ENCODE measurements at places on chromosomes 13 and 19.

GRCh38 chr13:98768522-98768921 is 16.1 kb upstream of the SLC15A1 start:
- no peak for DNase-seq

- no peak for DNase-seq
These were observed 76.7 kb upstream of the GPR183 start for GRCh38 chr13:99383946-99384345.

DNA sequence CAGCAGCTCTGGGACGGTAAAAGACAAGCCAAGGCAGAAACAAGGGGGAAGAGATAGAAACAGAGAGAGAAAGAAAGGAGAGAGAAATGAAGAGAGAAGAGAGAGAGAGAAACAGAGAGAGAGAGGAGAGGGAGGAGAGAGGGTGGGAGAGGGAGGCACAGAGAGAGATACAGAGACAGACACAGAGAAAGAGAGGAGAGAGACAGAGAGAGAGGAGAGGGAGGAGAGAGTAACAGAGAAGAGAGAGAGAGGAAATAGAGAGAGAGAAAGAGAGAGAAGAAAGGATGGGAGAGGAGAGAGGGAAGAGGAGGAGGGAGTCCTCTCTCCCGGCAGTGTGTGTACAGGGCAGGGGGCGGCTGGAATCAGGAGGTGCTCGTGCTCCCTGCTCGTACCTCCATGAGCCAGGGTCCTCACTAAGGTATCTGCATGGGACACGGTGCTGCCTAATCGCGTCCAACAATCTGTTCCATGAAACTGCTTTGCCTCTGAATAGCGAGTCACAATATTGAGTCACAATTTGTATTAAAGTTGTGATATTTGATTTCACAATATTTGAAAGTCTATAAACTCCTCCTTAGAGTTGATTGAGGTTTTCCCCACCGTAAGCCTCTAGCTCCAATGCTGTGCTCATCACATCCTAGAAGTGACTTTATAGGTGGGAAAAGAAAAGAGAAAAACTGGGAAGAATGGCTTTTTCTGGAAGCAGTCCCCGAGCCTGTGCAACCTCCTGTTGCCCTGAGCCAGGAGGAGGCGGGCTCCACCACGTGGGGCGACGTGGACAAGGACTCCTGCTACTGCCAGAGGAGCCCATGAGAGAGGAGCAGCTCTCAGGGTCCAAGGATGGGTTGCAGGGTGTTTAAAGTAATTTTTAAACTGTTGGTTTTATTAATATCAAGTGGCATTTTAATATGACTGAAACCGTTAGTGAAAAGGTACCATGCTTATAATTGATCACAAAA is 81.7 kb upstream of the ARHGEF7 start:
- no peak for DNase-seq

DNA sequence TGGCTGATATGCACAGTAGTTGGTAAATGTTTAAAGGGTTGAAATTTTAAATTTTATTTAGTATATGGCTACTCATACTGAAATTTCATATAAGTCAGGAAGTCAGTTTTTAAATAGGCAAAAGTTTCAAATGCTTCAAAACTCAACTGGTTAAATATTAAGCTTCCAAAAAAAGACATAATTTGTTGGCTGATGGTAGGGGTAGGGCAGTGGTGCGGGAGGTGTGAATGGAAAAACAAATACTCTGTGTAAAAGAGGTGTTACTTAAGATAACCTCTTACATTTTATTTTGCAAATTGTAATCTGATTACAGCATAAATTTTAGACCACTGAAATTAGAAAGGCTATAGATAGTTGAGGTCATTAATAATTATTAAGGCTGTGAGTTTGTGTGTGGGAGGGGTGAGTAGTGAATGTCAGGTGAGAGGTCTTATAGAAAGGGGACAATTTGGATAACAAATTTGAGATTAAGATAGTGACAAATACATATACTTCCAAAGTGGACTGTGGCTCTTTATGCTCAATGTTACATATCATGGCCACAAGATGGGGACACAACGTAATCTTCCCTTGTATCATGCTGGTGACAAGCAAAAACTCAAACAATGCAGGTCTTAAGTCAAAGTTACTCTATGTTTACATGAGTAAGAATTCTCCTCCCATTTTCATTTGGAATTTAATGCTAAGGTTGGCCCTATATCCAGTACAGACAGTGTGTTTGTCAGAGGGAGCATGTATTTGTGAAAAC is 36.6 kb upstream of the OXGR1 start:
- no peak for DNase-seq

GRCh38 chr19:29326849-29327840 is 114.2 kb upstream of the UQCRFS1 start:
- peak; percentile 90 for DNase-seq

DNA sequence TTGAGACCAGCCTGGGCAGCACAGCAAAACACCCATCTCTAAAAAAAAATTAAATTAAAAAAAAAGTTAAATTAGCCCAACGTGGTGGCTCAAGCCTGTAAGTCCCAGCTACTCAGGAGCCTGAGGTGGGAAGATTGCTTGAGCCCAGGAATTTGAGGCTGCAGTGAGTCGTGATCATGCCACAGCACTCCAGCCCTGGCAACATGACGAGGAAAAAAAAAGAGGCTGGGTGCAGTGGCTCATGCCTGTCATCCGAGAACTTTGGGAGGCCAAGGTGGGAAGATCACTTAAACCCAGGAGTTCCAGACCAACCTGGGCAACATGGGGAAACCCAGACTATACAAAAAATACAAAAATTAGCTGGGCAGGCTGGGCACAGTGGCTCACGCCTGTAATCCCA is 2.2 kb upstream of the TMEM161A start:
- DNase-seq: no peak

- DNase-seq: no peak
These were observed 26.3 kb downstream of the STARD13 start for GRCh38 chr13:33259296-33259695.

DNA sequence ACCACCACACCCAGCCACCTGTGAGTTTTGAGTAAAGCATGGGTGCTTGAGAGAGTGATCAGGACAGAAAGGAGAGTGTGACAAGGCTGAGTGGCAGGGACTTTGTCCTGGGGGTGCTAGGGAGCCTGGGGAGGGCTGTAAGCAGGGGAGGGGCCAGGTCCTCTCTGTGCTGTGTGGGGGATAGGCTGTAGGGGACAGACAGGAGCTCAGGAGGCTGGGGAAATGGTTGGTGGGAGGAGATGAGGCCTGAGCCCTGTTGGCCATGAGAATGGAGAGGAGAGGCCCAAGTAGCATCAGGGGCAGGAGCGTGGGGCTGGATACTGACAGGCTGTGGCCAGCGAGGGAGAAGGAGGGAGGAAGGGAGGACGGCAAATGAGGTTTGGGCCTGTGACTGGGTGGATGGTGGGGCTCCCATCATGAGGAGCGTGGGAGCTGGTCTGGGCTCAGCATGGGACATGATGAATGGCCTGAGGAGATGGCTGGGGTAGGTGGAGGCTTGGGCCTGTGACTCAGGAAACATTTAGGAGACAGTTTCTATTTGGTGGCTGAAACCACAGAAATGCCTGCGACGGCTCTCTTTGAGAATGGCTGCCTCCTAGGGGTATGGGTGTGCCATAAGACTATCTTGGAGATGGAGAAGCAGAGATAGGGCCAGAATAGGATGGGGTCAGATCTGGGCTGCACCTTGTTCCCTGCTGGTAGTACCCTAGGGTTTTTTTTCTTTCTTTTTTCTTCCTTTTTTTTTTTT is 25.0 kb downstream of the GRIN2D start:
- DNase-seq: no peak

DNA sequence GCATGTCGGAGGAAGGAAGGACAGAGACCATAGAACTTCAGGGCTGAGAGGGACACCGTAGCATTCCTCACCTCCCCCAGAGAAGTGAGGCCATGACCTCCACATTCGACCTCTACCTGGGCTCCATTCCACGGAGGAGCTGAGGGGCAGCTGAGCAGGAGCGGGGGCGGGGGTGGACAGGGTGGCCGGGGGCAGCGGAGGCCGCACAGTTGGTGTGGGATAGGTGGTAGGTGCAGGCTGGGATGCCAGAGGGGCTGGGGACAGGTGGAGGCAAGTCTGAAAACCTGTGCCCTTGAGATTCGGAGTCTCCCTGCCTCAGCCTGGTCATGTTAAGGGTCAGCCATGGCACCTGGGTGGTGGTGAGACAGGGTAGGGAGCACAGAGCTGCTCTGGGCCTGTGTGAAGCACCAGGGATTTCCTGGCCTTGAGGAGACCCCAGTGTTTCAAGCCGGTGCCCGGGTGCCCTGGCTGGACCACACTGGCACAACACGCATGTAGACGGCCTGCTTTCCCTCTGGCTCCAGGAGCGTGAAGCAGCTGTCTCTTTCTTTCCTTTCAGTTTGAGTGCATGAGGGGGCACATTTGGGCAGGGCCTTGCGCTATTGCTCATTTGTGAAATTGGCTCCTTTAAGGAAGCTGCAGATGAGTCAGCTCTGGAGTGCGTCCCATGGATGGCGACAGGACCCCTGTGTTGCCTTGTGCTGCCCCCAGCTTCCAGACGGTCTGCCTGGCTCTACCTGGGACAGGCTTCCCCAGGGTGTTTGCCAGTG is 51.8 kb downstream of the TSSK6 start:
- no peak for DNase-seq

- no peak for DNase-seq
These were observed 5.5 kb upstream of the ENOX1 start for GRCh38 chr13:43792076-43792881.

DNA sequence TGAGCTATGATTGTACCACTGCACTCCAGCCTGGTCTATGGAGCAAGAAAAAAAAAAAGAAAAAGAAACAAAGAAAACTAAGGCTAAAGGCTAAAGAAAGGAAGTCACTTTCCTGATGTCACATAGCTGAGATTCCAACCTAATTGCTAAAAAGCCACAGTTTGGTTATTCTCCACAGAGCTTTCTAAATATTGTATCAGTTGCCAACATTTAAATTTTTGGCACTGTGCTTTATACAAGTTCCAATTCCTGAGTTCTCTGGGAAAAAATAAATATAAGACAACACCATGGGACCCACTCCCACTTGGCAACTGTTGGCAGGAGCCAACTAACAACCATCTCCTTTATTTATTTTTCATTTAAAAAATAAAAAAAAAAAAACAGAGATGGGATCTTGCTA is 11.2 kb upstream of the LYPD3 start:
- DNase-seq: no peak

DNA sequence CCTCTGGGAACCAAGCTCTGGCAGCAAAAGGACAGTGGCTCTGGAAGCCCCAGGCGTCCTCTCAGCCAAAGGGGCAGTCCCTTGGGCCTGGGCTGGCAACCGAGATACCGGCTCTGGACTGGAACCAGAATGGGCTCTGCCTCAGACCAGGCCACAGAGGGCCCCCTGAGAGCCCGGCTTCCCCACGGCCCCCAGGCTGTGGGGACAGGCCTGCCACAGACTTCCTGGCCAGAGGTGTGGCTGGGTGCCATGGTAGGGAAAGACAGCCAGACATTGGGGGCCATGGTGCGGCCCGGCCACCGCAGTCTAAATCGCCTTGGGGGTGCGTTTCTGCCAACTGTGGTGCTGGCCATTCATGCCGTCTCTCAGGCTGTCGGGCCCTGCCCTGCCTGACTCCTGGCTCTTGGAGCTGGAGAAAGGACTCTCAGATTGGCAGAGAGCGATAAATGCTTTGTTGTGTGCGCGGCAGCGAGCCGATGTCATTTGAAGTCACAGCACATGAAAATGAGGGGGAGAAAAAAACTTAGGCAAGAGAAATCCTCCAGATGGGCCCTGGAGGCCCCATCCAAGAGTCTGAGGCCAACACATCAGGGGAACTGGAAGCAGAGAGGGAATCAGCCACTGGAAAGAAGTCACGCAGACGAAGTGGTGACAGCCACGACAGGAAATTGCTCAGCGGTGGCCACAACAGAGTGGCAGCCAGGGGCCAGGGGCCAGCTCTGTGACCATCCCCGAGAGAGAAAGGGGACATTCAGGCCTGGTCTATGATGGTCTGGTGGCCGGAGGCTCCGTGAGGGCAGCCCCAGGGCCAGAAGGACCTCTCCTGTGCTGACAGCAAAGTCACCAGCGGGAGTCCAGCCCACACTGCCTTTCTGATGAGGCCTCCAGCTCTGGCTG is 26.5 kb downstream of the SH3GL1 start:
- DNase-seq: no peak

- no peak for DNase-seq
These were observed 712.7 kb upstream of the SGCG start for GRCh38 chr13:22468045-22468444.

DNA sequence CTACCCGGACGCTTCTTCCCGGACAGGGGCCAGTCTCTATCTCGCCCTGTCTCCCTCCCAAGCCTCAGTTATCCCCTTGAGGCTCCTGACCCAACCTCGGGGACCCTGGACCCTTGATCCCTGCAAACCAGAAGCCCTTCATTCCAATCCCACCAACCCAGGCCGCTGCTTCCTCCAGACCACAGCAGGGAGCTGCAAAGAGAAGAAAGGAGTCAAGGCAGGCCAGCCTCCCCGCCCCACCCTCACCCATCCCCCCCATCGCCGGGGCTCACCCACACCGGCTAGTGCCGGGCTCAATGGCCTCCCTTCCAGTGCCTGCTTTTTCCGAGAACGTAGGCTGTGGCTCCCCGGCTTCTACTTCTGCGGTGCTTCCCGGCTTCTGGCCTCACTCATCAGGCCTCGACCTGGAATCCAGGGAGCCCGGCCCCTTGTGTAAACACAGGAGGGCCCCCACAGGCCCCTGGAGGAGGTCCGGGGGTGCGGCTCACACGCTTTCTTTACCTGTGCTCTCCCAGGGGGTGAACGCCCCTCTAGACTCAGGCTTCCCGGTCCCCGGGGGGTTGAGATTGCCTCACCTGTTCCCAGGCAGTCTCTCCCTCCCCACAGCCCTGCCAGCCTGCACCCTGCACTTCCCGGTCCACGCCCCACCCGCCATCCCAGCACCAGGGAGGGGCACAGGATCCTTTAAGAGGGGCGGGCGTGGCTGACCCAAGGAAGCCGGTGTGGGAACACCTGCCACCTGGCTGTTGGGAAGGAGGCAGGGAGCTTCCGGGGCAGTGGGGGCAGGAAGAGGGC is at the start of gene FAM83E:
FAM83E (minus strand) TSS at position 641 of the 795 bp plus-strand sequence. CDS start 1,704 bp downstream, outside the sequence.
- no peak for DNase-seq

DNA sequence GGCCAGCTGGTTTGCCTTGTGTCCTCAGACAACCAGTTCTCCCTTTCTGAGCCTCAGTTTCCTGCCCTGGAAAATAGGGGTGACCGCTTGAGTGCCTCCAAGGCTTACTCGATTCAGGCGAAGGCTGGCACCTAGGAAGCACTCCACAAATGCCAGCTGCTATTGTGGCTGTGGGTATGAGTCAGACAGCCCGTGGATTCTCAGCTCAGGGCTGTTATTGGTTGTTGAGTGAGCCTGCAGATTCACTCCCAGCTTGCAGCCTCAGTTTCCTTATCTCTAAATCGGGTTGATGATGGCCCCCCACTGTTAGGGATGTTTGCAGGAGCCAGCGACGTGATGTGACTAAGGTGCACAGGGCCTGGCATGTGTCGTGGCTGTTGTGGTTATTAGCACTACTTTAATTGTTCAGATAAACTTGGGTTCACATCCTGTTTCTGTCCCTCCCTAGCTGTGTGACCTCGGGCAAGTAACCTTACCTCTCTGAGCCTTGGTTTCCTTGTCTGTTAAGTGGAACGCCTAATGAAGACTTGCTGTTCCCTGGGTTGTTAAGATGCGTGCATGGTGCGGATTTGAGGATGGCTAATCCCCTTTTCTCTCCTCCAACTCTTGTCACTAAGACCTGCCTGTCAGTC is 2.4 kb downstream of the MARK4 start:
- DNase-seq: no peak

GRCh38 chr13:78596399-78596735 is 7.0 kb downstream of the POU4F1 start:
- DNase-seq: no peak

- no peak for DNase-seq
These were observed 20.4 kb upstream of the TNFSF14 start for GRCh38 chr19:6690160-6690885.

All from esophagus muscularis mucosa (tissue), 4 donors.